ENCODE measurements at places on chromosomes 4 and X.

GRCh38 chr4:159867673-159868072, 764.8 kb downstream of the RAPGEF2 start:
- DNase-seq, result no peak

DNA sequence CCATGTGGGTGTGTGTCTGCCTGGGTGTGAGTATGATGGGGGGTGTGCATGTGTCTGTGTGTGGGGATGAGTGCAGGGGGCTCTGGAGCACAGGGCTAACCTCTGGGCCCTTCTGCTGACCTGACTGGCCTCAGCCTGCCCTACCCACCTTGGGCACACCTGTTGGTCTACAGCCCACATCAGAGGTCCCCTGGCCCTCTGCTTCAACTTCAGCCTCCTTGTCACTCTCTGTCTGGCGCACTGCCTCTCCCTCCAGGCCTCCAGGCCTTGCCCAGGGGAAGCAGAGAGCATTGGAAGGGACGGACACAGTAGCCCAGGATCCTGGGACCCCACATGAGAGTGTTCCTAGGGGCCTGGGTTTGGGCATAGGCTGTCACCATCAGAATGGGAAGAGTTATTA, 115.4 kb downstream of the EFNB1 start:
- no peak for DNase-seq

DNA sequence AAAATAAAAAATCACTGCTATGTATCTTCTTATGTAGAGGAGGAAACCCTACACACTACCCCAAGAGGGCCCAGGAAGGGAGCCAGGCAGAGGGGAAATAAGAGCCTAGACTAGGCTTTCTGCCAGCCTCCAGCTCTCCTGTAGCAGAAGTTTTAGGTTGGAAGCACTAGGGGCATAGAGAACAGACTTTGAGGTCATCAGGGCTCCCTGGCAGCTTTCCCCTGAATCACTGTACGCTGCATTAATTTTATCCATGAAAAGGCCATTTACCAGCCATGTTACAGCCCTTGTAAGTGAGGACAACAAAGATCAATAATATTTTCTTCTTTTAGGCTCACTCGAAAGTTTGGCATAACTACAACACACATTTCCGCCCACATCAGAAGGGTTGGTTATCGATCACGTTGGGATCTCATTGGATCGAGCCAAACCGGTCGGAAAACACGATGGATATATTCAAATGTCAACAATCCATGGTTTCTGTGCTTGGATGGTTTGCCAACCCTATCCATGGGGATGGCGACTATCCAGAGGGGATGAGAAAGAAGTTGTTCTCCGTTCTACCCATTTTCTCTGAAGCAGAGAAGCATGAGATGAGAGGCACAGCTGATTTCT, 24.7 kb downstream of the RPL9 start:
- DNase-seq, result no peak

GRCh38 chr4:181216501-181216900, 1026.7 kb upstream of the TENM3 start:
- DNase-seq, result no peak

- no peak for DNase-seq
Observed at GRCh38 chr4:124212815-124213630, 499.5 kb downstream of the ANKRD50 start.

DNA sequence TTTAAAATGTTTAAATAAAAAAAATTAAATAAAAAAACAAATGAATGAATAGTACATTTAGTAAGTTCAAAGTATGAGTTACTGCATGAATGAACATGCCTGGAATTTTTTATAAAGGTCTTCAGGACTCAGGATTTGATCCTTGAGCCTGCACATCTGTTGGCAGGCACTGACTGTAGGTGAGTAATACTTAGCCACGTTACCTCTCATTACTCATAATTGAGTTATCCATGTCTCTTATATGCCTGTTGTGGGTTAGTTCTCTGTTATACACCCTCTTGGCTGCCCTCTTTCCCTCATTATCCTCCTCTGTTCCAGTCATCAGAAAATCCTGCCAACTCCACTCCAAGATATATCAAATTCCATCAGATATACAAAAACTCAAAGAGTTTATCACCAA, 276.0 kb downstream of the FBXW7 start:
- DNase-seq, result no peak

- DNase-seq, result no peak
Observed at GRCh38 chrX:133606990-133607389, 191.7 kb upstream of the GPC4 start.

DNA sequence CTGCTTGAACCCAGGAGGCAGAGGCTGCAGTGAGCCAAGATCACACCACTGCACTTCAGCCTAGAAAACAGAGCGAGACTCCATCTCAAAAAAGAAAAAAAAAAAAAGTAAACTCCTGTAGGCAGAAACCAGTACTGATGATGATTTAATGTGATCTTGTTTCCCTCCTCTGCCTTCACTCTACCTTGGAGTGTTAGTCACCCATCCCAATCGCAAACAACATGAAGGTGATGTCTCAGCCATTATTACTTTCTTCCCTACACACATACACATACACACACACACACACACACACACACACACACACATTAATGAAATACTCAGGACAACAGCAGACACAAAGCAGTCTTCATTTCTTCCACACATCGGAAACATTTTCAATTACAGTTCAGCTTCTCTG, 15.6 kb downstream of the XKRX start:
- no peak for DNase-seq

GRCh38 chr4:83174844-83175414, 60.4 kb upstream of the PLAC8 start:
- no peak for DNase-seq

DNA sequence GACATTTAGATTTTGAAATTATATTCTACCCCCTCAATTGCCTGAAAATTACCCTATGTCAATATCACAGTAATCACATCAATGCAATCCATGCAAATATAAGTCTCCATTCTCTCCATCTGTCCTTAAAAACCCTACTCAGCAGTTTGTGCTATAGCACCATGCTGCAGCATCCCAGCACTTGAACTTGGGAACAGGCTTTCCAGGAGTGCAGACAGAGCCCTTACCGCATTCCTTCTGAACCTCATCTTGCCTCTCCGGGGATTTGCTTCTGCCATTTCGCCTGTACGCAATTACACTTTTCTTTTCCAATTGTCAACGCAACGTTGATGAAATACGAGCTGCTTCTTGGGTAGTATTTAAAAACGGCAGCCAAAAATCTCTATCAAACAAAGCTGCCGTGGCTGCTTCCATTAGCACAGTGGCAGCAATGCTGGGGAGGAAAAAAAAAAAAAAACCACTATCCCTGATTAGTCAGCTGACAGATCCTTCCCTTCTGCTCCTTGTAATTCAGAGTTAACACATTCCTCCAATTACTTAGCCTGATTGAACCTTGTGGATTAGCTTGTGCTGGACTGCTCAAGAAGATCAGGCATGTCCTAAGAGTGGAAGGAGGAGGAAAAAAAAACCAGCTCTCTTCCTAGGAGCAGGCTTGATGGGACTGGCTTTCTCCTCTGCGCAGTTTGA, 65.6 kb downstream of the MCF2 start:
- DNase-seq, result no peak

DNA sequence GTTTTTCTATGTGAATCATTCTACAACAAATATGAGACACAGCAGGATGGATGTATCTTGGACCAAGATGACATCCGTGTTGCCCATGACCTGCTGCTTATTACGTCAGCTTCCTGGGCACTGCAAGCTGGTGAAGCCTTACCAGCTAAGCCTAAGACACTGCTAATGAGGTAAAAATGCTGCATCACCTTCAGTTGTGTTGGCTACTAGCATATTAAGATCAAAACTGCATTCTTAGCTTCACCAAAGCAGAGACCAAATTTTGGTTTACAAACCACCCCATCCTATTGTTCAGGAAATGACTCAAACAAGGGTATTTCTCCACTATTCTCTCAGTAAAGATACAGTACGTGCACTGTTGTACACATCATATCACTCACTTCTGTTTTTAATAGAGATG, 50.3 kb downstream of the MAML3 start:
- no peak for DNase-seq

DNA sequence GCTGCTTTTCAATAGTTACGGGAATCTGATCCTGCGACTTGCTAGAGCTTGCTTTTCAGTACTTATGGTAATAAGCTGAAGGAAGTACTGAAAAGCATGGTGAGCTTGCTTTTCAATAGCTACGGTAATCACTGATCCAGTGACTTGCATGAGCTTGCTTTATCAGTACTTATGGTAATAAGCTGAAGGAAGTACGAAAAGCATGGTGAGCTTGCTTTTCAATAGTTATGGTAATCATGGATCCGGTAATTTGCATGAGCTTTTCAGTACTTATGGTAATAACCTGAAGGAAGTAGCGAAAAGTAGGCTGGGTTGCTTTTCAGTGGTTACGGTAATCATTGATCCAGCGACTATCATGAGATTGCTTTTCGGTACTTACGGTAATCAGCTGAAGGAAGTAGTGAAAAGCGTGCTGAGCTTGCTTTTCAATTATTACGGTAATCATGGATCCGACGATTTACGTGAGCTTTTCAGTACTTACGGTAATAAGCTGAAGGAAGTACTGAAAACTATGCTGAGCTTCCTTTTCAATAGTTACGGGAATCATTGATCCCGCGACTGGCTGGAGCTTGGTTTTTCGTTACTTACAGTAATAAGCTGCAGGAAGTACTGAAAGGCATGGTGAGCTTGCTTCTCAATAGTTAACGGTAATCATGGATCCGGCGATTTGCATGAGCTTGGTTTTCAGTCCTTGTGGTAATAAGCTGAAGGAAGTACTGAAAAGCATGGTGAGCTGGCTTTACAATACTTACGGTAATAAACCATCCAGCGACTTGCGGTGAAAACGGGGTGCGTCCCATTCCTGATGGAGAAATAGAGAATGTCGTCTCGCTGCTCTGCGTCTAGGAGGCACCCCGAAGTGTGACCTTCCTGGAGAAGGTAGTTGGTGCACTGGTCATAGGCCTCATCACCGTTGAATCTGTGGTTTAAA, 6.5 kb downstream of the CRLF2 start:
- no peak for DNase-seq

- no peak for DNase-seq
Observed at GRCh38 chrX:118976599-118977340, 2.4 kb downstream of the LONRF3 start.

- DNase-seq, result no peak
Observed at GRCh38 chr4:150561143-150561737, 20.7 kb upstream of the MAB21L2 start.

DNA sequence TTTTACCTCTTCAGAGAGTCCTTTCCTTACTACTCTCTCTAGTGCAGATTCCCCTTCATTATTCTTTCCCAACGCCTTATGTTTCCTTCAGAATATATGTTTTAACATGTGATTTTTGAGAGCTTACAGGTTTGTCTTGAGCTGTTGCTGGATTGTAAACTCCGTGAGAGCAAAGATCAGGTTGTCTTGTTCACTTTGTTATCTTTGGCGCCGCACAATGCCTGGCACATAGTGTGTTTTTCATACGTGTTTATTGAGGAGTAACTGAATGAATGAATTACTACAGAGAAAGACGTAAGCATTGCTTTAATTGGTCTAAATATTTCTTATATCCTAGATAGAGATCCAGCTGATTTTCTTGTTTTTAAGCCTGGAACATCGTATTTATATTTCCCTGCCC, 80.5 kb upstream of the SLC4A4 start:
- no peak for DNase-seq

DNA sequence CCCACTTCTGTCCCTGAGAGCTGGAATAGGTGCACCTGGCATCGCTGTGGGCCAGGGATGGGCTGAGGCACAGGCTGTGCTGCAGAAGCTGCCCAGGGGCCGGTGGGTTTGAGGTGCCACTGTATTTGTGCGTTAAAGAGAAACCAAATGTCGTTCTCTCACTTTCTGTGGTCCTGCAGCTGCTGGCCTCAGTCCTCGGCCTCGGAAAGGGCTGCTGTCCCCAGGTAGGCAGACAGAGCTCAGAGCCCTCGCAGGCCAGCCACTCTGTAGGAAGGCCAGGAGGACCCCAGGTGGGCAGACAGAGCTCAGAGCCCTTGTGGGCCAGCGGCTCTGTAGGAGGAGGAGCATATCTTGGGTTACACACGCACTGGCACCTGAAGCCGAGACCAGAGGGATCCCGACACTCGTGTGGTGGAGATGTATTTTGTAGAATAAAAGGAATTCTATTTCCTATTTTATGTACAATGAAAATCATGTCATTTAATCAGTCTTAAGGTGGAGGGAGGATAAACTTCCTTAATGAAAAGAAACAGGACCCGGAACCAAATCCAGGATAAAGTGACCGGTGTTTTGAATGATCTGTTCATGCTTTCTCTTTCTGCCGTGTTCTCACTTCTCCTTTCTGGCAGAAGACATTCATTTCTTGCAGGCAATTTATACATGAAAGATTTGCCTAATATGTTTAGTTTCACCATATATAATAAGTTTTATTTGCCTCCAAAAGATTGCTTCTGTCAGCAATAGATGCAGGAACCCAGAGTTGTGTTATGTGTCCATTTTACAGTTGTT, 54.4 kb upstream of the HGFAC start:
- DNase-seq, result no peak

DNA sequence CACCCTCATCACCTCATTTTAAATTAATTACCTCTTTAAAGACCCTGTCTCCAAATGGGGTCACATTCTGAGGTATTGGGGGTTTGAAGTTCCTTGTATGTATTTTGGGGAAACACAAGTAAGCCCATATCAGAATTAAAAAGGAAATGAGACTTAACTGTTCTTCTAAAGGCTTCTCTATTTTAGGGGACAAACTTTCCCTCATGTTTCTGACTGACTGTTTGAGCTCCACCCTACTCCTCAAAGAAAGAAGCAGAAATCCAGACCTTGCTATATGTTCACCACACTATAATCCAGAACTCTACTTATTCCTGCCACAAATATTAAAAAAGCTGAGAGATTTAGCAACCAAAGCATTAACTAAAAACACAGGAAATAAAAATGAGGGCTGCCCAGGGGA, 258.8 kb downstream of the ARHGAP24 start:
- DNase-seq, result no peak

GRCh38 chr4:48503233-48504025, 13.4 kb downstream of the ZAR1 start:
- DNase-seq, result no peak

DNA sequence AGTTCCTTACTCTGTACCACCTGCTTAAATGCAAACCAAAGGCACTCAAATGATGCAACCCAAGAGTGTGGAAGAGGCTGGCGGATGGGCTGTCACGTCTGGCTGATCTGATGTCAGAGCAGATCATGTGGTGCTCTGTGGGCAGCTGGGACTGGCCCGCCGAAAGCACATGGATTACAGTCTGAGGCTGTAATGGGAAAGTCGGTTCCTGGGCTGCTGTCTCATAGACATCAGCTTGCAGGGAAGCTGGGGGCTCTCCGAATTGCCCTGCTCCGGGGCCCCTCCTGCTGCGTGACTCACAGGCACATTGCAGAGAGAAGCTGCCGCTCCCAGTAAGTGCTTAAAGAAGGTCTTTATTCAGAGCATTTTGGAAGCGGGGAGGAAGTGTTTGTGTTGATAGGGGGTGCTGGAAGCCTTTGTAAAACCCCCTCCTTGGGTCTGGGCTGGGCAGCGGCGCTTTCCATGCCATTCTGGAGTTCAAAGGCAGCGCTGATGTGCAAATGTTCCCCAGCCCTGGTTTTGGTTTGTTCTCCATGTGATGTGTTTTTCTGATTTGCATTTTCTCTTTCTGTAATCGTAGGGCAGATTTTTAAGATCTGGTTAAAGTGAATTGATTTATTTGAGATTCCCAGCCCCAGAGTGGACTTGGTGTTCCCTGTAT, 181.1 kb downstream of the LARP7 start:
- DNase-seq, result peak; percentile 18

- no peak for DNase-seq
Observed at GRCh38 chrX:122363112-122363795, 820.8 kb upstream of the GRIA3 start.

All from NCI-H1436 treated with DMSO at 0.1 percent for 48 hours (cell line).